ENCODE measurements at places on chromosomes 2 and 18.

GRCh38 chr2:217977840-217978535 lies 24.8 kb downstream of the TNS1 start:
- no peak for DNase-seq

DNA sequence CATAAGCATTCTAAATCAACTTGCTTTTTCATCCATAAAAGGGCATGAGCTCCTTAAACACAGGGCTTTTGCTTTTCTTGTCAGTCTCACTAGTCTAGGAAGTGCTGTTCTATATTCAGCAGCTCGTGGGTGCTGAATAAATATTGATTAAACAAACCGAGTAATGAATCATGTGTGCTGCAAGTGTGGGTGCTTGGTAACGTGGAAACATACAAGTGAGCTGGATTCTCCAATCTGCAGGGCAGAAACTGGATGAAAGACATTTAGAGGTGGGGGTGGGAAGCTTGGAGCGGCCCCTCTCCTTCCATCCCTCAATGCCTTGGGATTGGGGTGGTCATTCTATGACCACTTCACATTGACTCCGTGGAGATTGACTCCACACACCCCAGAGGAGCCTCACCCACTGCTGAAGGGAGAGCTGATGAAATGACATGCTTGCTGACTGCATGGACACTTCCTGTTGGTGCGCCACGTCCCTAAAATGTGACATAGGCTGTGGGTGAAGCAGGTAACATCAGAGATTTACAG lies 114.6 kb downstream of the DOCK10 start:
- no peak for DNase-seq

GRCh38 chr2:226475650-226476049 lies 324.0 kb downstream of the IRS1 start:
- DNase-seq: no peak

DNA sequence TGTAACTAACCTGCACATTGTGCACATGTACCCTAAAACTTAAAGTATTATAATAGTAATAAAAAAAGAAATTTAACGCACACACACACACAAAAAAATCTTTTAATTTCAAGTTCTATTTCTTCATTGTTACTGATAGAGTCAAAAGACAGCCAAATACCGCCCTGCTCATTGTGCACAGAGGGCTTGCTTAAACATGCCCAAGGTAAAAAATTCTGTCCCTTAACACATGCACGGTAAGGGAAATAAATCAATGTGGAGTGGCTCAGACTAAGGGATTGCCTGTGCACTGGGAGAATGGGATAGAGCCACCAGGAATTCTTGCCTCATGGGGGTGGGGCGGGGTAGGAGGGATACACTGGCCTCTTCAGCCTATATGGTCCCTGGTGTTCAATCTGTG lies 468.0 kb downstream of the NUP35 start:
- DNase-seq: no peak

DNA sequence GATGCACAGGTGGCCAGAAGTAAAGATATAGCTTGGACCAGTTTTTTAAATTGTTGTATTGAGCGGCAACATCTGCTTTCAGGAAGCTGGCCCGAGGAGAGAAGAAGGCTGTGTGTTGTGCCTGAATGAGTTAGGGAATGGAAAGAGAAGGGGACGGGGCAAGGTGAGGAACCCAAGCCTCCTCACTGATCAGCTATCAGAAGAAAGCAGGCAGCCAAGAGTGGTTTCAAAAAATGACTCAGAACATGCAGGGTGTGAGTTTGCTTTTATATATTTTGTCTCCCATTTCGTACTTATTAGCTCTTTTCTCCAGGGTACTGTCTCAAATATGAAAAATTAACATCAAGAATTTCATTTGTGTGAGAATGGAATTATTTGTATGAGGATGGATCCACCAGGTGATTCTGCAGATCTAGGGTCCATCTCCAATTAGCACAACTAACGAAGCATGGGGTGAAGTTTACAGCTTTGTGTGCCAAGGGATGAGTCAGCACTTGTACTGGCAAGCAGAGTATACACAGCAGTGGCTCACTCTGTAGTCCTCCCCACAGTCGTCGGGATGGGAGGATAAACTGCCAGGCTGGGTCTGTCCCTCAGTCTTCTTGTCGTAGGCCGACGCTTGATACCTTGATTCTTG lies 175.7 kb downstream of the PIEZO2 start:
- no peak for DNase-seq

DNA sequence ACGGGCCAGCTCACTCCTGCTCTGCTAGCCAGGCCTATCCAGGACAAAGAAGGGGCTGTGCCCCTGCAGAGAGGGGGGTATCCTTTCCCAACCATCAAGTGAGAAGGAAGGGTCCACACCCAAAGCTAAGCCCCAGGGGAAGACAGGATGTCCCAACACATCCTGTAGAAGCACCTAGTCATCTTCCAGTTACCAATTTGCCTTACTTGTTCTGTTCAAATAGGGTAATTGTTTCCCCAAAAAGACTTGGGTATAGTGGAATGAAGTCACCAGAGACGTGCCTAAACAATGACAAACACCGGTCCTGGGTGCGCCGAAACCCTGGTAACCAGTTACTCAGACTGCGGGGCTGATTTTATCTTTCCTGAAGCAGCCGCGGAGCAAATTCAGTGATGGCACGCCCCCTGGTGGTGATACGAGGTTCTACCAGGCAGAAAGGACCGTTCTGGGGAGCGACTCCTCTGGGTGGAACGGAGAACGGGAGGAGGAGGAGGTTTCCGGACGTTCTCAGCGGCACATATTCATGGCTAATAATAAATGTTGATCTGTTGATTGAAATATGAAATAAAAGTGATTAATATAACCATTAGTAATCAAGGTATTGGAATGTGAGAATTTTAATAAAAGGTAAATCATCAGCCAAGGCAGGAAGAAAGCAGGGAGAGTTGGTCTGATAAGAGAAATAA lies 109.3 kb upstream of the STON1 start:
- peak; percentile 84 for DNase-seq

- DNase-seq: no peak
Observed at GRCh38 chr2:16165518-16166326, 225.4 kb downstream of the MYCN start.

GRCh38 chr2:64606479-64607363 lies 47.0 kb downstream of the SERTAD2 start:
- peak; percentile 32 for DNase-seq

- no peak for DNase-seq
Observed at GRCh38 chr2:47195148-47195547, 40.0 kb upstream of the STPG4 start.

- DNase-seq: no peak
Observed at GRCh38 chr2:24915796-24916195, 4.2 kb downstream of the ADCY3 start.

DNA sequence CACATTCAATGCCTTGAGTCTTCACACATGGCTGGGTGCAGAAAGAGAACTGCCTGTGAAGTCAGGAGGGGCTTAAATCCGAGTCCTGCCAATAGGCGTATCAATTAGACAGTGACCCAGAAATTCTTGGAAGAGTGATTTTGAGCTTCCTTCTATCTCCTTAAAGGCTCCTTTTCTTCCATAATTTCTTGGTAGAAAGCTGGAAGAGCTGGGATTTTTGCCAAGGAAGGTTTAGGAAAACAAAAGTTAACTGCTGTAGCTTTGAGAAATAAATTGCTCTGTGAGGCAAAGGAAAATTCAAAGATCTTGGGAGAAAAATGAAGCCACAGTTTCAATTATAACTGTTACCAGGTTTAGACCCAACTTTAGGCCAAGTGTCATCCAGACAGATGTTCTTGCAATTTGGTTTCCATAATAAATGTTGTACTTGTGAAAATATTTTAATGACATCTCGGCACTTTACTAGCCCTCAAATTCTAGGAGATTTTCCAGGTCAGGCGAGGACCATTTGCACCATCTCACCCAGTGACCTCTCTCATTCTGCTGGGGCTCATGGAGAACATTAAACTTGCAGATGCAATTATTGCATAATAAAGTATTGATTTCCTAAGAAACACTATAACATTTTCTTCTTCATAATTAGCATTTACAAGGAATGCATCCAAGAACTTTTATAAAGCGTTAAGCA lies 329.7 kb upstream of the MEIS1 start:
- no peak for DNase-seq

- no peak for DNase-seq
Observed at GRCh38 chr2:84894758-84895520, 10.5 kb upstream of the TMSB10 start.

GRCh38 chr2:230680463-230681170 lies 32.0 kb upstream of the CAB39 start:
- DNase-seq: no peak

DNA sequence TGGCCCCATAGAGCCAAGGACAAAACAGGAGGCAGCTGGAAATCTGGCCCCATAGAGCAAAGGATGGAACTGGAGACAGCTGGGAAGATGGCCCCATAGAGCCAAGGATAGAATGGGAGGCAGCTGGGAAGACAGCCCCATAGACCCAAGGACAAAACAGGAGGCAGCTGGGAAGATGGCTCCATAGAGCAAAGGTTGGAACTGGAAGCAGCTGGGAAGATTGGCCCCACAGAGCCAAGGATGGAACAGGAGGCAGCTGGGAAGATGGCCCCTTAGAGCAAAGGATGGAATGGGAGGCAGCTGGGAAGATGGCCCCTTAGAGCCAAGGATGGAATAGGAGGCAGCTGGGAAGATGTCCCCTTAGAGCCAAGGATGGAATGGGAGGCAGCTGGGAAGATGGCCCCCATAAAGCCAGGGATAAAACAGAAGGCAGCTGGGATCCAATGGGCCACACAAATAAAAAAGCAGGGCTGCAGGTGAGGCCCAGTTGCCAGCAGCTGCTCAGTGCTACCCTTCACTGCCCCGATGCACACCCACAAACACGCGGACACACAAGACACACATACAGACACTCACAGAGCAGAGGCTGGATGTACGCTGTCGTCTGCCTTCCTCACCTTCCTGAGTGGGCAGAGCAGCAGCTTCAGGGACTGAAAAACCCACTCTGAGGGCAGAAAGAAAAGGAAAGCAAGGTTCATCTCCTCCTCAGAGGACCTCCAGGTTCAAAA lies 505.4 kb upstream of the MYT1L start:
- no peak for DNase-seq

DNA sequence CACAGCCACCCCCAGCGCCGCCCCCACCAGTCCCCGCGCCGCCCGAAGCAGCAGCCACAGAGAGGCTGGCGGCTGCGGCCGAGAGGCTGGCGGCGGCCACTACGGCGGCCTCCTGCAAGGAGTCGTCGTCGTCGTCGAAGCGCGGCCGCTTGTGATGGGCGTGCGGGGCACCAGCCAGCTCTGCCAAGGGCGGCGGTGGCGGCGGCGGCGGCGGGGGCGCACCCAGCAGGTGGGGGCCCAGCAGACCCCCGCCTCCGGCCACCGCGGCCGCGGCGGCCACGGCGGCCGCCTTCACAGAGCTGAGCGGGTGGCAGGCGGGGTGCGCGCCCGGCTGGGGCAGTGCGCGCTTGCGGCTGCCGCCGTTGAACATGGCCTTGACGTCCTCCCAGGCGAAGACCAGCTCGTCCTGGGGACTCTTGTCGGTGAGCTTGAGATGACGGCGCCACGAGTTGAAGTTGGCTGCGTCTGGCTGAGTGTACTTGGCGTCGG lies 3.3 kb downstream of the SKOR2 start:
- no peak for DNase-seq
